LoVo (cell line): ENCODE measurements at places on chromosomes 3 and 15.

DNA sequence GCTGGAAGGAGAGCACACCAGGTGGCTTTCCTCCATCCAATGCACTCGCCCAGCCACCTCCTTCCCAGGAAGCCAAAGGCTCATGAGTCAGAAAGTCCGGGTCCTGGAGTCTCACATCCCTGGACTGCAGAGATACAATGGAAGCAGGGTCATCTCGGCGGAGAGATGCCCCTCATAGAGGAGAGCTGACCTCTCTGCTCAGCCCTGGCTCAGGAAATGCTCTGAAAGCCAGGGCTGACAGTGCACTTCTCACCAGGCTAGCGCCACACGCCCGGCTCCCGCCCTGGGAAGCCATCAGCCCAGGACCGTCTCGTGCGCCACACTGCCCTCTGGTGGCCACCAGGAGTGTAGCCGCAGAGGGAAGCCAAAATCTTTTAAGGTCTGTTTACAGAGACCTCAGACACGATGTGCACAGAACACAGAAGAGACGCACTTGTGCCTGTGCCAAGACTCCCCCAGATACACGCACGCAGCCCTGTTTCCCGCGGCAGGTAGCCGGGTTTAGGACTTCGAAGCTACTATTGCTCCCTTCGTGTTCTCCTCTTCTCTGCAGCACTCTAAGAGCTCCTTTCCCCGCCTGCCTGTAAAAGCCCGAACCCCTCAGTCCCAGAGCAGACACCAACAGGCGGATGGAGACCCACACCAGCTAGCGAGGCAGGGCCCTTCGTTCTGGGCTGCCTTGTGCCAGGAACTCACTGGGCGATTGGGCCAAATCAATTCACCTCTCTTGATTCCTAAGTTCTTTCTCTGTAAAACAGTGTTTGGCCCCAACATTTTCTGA lies 9.7 kb downstream of the NTRK3 start:
- DNase-seq = peak; percentile 75

DNA sequence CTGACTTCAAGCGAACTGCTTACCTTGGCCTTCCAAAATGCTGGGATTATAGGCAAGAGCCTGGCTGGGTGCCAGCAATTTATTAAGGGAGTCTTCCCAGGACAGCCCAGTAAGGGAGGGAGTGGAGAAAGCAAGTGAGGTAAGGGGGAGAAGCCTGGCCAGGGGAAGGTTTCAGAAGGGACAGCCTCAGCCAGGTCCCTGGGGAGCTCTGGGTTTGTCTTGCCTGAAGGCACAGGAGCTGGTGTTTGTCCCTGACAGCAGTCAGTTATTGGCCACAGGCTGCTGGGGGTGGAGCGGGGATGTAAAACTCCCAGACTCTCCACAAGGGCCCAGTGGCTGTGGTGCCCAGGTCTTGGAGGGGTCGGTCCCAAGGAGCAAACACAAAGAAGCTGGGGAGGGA lies 33.0 kb upstream of the CDCP1 start:
- DNase-seq = no peak

DNA sequence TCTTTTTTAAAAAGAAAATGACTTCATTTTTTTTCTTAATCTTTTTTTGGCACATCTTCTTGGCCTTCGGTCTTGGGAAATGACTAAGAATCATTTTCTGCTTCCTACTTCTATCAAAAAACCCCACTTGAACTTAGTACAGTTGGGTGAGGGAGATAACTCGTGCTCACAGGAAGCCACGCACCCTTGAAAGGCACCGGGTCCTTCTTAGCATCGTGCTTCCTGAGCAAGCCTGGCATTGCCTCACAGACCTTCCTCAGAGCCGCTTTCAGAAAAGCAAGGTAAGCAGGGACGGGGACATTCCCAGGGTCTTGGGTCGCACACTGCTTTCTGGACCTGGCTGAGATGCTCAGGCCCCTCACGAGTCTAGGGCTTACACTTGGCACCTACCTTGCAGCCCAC lies at the start of gene CCR4:
TSS of gene CCR4 (plus strand) at position 235 of the 402 bp plus-strand sequence. CDS start 1,779 bp downstream, outside the sequence.
- DNase-seq = no peak

DNA sequence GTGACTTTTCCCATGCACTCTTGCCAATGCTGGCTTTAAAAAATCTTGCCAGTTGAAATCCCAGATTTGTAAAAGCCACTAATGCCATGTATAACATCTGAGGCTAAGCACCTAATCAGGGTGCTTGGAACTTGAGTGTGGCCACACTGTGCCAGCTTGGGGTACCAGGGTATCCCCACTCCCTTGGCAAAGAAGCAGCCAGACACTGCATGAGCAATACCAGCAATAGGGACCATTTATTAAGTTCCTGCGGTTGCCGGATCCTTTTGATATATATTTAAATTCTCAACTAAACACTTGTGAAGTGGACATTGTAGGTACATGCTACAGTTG lies 2.2 kb upstream of the RHCG start:
- DNase-seq = no peak

DNA sequence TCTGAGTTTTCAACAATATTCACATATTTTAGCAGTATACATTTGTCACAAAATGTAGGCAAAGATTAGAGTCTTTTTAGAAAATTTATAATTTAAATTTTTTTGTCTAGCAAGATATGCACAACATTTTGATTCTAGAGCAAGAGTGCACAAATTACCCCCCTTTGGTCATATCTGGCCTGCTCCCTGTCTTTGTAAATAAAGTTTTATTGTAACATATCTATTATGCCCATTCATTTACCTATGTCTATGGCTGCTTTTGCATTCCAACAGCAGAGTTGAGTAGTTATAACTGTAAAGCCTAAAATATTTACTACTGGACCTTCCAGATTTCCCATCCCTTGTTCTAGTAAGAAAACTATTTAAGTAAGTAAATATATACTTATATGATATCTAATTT lies 430.7 kb downstream of the EDEM1 start:
- no peak for DNase-seq

GRCh38 chr3:153502682-153503081 lies 340.7 kb downstream of the RAP2B start:
- no peak for DNase-seq

- DNase-seq = no peak
Measured at GRCh38 chr15:31843426-31844055, 186.8 kb upstream of the CHRNA7 start.

DNA sequence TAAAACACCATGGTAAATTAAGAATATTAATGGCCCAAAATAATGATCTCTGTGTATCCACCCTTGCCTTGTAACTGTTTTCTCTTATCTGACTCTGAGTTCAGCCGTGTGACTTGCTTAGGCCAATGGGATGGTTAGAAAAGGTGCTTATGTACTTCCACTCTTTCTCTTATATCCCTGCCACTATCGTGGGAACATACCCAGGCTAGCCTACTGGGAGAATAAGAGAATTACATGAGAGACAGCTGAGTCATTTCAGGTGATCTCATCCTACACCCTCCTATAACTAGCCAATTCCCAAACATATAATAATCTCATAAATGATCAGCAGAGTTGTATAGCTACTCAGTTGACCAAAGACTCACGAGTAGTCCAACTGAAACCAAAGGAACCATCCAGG lies 98.3 kb upstream of the ABI3BP start:
- no peak for DNase-seq

GRCh38 chr15:52509500-52510245 lies 19.0 kb downstream of the MYO5A start:
- DNase-seq = no peak

DNA sequence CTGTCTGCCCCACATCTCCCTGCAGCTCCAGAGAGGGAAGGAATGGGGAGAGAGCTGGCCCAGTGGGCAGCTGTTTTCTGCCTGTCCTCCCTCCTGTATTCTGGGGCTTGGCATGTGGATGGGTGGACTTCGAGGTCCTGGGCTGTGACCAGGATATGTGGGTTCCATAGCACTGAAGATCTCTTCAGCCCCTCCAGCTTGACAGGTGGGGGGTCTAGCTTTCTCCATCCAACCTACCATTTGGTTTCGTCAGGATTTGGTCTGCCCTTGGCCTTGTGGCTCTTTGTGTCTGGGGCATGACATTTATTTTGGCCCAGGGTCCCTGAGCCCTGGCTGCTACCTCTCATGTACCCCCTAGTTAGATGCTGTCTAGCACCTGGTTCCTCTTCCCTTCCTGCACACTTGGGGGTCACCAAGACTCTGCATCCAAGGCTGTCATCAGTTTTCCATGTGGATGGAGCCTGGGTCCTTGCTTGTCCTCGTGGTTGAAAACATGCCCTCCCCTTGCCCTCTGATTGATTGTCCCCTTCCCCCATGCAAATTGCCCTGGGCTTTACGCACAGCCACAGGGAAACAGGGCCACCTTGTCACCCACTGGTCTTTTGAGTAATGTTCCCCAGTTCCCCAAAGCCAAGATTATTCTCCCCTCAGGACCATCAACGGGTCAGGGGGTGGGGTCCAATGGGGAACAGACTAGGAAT lies 3.2 kb downstream of the EPHB3 start:
- DNase-seq = no peak

GRCh38 chr3:95567346-95567745 lies 1247.0 kb upstream of the EPHA6 start:
- DNase-seq = no peak

DNA sequence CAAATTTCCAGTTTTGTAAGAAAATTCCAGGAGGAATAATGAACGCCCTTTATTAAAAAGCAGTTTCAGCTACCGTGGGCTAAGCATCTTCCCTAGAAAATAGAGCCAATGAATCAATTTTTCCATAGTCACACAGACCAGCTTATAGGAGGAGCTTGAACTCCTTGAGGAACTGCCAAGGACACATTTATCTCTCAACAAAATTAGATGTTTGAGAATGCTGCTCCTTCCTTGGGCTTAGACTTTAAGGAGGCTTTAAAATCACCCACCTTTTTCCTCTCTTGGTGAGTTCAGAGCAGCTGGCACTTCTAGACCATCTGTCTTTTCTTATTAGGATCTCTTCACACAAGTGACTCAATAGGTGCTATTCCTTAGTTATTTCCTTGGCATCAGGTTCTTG lies 588.0 kb downstream of the SQOR start:
- no peak for DNase-seq

GRCh38 chr3:118536764-118537163 lies 497.9 kb downstream of the IGSF11 start:
- DNase-seq = no peak

DNA sequence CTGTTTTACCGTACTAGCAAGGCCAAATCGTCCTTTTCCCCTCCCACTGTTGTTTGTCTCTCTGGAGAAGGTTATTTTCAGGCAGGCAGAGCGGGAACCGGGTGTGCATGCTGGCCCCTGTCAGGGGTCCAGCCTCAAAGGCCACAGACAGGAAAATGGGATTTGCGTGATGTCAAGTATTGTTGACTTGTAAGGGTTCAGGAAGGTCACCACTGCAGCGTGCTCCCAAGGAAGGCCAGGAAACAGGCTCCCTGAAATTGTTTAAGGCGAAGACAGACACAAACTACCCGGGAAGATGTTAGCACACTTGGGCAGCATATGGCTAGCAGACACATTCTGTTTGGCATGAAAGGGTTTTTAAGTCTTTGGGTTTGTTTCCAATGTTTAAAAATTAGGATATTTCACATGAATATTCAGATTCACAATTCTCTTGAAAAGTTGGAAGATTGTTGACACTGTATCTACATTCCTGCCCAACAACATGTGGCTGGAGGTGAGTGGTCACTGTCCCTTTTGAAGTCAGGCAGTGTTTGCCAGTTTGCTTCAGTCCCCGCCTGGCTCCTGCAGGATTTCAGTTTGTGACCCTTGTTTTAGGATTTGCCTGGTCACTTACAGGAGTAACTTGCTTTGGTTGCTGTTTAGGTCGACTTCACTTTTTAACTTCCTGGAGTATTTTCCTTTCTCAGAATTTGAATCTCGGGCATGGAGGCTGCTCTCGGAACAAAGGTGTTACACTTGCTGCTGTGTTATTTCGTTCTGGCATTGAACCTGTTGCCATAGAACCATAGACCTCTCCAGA lies 90.4 kb downstream of the BDH1 start:
- no peak for DNase-seq

DNA sequence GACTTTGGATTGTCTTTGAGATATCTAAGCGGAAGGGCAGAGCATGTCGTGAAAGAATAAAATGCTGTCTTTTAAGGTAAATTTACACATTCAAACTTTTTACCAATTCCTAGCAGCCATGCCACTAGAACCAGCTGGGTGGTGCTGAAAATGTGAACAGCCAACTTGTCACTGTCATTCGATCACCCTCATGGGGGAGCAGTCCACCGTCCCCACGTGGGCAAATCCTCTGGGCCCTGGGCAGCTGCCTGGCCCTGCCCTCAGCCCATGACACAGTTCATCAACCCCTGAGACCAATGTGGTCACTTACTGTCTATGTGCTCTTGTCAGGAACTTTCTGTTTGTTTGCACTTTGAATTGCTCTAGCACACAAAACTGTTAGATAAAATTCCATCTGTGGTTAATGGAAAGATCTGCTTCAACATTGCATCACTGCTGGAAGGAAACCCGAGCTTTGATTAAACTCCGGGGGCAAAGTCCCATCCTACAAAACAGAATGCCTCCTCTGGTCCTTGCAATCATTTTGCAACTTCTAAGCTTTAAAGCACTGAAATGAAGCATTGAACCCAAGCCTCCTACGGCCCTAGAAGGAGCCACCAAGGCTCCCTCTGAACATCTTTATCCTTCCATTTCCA lies 50.1 kb downstream of the PCSK6 start:
- DNase-seq = no peak

DNA sequence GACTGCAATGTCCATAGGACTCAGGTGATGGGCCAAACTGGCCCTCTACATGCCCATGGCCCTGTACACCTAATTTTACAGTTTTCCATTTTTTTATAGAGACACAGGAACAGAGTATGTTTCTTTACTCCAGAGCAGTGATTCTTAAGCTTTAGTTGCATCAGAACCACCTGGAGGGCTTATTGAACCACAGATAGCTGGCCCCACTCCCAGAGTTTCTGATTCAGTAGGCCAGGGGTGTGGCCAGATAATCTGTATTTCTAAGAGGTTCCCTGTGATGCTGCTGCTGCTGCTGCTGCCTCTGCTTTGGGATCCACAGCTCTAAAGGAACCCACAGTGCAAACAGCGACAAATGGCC lies 5.1 kb downstream of the RBP1 start:
- DNase-seq = peak; percentile 63
